ENCODE measurements at places on chromosomes 7 and 10.

- no peak for DNase-seq
Observed at GRCh38 chr7:140275069-140275965, 98.5 kb upstream of the KDM7A start.

GRCh38 chr7:132650498-132650897 lies 74.2 kb upstream of the PLXNA4 start:
- DNase-seq = peak; percentile 62

DNA sequence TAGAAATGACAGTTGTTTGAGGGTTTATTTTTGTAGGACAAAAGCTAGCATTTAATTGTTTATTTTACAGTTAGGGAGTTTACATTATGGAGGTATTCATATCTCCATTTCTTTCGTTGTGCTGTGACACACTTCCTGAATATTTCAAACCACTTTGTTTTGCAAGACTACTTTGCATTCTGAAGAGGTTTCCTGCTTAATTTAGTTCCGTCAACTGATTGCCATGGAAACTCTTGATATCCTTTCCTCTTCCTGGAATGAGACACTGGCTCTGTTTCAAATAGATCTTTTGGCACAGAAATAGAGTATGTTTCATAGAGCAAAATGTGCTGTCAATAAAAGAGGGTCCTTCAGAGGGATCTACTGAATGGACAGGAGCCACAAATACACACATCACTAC lies 159.5 kb upstream of the AGR3 start:
- peak; percentile 96 for DNase-seq

- DNase-seq = no peak
Observed at GRCh38 chr10:91925022-91925320, 1.4 kb downstream of the BTAF1 start.

DNA sequence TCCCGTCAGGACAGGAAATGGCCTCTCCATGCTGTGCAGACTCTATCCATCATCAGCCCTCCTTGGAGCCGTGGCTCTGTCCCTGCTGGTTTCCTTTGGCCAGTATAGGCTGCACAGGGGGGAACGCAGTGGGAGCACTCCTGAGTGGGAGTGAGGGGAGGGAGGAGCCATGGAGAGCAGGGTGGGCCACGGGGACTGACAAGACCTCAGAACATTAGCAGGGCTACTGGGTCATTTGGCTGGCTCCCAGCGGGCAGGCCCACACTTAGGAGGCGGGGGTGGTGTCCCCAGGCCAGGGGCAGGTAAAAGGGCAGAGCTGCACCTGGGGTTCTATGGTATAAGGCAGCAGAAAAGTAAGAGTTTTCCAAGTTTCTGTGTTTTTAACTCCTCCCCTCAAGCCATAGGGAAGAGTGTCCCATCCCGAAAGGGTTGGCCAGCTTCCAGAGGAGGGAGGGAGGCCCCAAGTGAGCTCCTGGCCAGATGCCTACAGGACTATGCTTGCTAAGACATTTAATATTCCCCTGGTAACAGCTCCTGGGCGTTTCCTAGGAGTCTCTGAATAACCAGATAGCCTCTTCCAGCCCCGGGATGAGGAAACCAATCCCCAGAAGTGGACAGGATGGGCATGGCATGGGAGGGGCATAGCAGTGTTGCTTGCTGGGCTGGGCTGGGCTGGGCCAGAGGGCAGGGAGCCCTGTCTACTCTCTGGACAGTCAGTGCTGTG lies 5.5 kb upstream of the OPN4 start:
- DNase-seq = peak; percentile 68

DNA sequence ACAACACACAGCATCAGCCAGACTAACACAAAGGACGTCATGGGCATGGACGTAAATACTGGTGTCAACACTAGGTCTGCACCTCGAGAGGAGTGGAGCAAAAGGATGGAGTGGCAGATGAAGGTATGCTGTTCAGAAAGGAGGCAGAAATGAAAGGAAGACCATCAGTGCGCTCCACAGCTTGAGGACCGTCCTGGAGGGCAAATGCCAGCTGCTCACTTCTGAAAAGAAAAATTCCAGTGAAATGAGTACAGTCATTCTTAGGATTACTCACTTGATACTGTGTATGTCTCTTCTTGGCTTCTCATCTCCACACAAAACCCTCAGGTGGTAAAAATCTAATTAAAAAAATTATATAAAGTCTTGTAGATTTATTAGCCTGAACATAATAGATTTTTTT lies 44.8 kb downstream of the EGFR start:
- DNase-seq = peak; percentile 78

DNA sequence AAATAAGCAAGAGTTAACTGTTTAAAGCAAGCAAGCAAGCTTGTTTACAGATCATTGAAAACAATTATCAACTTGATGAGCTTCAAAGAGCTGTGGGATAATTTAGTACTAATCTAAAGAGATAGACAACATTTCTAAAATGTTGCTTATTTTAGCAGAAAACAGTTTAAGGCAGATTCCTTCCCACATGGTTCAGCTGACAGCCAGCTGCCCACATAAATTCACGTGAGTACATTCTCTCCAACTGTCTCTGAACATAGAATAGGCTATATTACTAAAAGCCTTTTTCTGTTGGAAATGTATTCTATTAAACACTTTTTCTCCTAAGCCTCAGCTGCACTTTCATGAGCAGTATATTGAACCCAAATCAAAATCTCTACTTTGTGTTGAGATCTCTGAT lies 174.1 kb downstream of the LRRN3 start:
- DNase-seq = no peak

DNA sequence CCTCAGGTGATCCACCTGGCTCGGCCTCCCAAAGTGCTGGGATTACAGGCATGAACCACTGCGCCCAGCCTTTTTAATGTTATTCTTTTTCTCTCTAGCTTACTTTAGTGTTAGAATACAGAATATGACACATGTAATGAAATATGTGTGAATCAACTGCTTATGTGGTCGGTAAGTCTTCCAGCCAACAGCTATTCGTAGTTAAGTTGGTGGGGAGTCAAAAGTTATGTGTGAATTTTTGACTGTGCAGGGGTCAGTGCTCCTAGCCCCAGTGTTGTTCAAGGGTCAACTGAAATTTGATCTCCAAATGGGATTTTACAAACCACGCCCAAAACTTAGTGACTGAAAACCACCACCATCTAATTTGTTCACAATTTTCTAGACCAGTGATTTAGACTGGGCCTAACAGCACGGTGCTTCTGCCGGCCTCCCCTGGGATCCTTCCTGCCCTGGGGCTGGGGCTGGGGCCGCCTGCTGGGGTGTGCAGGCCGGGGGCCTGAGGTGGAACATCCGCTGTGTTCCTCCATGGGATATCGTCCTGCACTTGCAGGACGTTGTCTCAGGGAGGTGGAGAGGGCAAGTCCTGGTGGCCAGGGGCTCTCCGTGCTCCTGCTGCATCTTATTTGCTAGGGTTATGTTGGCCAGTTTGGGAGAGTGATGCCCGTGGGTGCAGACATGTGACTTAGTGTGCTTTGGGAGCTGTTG lies 24.5 kb upstream of the GRB10 start:
- DNase-seq = no peak

DNA sequence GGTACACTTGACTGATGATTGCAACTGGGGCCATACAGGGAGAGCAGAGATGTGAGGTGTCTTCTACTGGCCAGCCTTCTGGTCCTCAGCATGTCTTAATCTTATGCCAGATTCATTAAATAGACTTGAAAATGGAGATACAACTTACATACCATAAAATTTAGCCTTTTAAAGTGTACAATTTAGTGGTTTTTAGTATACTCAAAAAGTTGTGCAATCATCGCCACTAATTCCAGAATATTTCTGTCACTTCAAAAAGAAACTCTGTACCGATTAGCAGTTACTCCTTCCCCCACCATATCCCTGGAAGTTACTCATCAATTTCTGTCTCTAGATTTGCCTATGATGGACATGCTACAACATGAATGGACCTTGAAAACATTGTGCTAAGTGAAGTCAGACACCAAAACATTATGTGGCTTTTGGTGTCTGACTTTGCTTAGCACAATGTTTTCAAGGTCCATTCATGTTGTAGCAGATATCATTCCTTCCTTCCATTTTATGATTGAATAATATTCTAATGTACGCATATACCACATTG lies 53.0 kb downstream of the SH2D4B start:
- DNase-seq = no peak

DNA sequence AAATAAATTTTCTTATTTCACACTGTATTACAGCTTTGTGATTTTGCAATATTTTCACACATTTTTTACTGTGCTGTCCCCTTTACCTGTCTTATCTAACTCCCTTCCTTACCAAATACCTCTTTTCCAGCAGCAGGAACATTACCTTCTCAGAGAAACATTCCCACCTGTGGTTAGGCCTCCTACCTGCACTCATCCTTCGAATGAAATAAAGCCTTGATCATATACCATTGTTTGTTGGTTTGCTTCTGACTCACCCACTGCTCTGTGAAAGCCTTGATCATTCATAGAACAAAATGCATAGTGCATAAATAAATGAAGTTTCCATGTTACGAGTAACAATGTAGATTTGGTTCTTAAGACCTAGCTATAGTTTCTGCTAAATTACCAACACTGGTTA lies 256.3 kb downstream of the ARL4A start:
- no peak for DNase-seq

Measured in IMR-90 (cell line).